Fibroblast of skin of left quadriceps (primary cell): ENCODE measurements at places on chromosomes 6 and 20.

- no peak for DNase-seq
Measured at GRCh38 chr20:14418376-14418775, 81.0 kb upstream of the FLRT3 start.

GRCh38 chr6:43284991-43285781 is 12.9 kb upstream of the SLC22A7 start:
- DNase-seq: no peak

DNA sequence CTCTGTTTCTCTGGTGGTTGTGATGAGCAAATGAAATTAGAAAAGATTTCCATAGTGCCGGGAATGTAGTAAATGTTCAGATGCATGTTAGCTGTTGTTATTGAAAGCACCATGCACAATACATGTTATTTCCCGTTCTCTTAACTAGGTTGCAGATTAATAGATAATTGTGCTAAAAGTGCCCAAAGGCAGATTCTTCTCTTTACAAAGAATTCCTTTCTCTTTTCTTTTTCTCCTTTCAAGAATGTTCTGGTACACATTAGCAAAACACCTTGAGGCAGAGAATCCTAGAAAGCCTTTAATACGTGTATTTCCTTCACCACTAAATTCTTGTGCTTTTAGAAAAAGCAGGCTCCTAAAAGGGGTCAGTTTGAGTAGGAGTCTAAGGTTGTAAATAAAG is 121.1 kb upstream of the ASF1A start:
- no peak for DNase-seq

DNA sequence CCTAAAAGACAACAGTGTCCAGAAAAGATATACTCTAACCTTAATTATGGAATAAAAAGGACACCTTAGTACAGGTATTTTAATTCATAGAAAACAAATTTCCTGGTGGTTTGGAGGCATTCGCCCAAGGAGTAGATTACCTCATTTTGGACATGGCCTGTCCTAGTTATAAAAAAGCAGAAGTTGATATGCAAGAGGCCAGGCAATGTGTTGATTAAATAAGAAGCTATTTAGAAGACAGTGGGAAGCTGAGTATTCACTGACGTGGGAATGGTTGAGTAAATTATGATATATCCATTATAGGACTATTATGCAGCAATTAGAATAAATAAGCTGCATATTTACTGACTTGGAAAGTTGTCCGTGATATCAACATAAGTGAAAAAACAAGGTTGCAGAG is 314.9 kb downstream of the ALDH8A1 start:
- DNase-seq: no peak

DNA sequence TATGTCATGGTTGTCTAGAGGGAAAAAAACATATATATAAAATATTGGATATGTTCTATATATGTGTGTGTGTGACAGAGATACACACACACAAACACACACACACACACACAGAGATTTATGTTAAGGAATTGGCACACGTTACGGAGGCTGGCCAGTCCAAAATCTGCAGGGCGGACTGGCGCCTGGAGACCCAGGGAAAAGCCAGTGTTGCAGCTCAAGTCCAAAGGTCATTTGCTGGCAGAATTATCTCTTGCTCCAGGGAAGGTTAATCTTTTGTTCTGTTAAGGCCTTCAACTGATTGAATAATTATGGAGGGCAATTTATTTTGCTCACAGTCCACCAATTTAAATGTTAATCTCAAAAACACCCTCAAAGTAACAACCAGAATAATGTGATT is 37.5 kb upstream of the PDE7B start:
- DNase-seq: no peak

DNA sequence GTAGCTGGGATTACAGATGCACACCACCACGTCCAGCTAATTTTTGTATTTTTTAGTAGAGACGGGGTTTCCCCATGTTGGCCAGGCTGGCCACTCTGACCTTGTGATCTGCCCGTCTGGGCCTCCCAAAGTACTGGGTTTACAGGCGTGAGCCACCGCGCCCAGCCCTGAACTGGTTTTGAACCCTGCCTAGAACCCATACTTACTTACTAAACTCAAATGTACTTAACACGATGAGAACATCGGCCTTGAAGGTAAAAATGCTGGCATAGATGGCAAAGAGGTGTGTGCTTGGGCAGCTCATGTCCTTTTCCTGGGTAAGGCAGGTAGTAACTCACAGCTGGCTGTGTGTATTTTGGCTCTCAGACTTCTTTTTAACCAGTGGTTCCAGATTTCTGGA is 3.2 kb upstream of the ARMC12 start:
- no peak for DNase-seq

DNA sequence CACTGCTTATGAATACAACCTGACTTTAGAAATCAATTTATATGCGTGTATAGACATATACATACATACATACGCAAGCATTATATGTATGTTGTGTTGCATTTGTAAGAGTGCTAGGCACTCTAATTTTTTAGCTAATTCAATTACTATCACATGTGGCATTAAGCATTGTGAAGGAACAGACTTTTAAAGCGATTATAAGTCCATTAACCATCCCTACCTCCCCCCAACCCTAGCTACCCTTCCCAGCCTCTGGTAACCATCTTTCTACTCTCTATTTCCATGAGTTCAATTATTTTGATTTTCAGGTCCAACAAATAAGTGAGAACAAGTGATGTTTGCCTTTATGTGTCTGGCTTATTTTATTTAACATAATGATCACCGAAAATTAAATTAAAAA is 453.8 kb downstream of the DOK5 start:
- DNase-seq: no peak

GRCh38 chr20:14622796-14623195 is 285.4 kb upstream of the FLRT3 start:
- DNase-seq: no peak

GRCh38 chr6:86619428-86619827 is 317.9 kb upstream of the HTR1E start:
- DNase-seq: no peak

DNA sequence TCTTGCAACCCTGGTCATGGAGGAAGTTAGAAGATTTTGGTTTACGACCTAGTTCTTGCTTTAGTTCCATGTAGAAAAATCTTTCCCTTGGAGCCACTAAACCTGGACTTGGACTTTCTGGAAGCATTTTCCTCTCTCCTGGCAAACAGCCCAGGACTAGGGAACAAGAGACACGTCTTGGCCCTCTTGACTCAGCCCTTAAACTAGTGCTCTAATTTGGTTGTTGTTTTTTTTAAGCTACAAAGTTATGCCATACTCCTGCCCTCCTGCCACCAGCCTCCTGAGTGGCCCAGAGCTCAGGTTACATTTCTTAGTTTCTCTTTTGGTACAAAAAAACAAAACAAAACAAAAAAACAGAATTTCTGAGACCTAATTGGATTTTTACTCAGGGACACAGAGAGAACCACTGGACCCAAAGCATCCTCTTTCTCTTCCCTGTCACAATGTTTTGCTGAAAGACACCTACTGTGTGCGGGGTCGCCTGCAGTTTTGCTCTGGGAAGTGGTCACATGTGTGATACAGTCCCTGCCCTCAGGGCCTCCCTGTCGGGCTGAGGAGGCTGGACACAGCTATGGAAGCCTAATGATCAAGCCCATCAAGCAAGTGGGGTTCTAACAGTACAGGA is 32.3 kb upstream of the SCUBE3 start:
- peak; percentile 46 for DNase-seq

GRCh38 chr20:49179368-49180277 is 8.5 kb downstream of the STAU1 start:
- DNase-seq: no peak

GRCh38 chr6:26366504-26366903 is 1.5 kb downstream of the BTN3A2 start:
- DNase-seq: no peak

GRCh38 chr6:150539568-150539967 is 60.1 kb upstream of the PLEKHG1 start:
- DNase-seq: no peak

DNA sequence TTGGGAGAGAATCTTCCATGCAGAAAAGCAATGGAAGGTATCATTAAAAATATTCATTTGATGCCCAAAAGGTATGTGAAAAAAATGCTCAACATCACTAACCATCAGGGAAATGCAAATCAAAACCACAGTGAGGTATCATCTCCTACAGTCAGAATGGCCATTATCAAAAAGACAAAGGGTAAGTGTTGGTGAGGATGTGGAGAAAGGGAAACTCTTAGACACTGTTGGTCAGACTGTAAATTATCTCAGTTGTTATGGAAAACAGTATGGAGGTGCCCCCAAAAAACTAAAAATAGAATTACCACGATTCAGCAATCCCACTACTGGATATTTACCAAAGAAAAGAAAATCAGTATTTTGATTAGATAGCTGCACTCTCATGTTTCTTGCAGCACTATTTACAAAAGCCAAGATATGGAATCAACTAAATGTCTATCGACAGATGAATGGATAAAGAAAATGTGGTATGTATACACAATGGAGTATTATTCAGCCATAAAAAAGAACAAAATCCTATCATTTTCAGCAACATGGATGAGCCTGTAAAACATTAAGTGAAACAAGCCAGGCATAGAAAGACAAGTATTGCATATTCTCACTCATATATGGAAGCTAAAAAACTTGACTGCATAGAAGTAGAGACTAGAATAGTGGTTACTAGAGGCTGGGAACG is 84.0 kb downstream of the DTNBP1 start:
- no peak for DNase-seq

DNA sequence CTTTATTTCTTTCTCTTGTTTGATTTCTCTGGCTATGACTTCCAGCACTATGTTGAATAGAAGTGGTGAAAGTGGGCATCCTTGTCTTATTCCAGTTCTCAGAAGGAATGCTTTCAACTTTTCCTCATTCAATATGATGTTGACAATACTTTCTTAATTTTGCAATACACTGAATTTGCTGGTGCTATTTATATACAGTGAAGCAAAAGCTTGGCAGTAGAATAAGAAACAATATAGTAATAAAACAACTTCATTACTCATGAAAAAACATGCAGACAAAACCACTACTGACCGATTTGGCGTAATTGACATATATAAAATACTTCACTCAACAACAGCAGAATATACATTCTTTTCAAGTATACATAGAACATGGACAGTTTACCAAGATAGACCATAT is 96.4 kb downstream of the CFAP61 start:
- DNase-seq: no peak

- no peak for DNase-seq
Measured at GRCh38 chr20:61841966-61842365, 223.7 kb downstream of the TAF4 start.

- no peak for DNase-seq
Measured at GRCh38 chr6:55448451-55448850, 121.2 kb downstream of the GFRAL start.

DNA sequence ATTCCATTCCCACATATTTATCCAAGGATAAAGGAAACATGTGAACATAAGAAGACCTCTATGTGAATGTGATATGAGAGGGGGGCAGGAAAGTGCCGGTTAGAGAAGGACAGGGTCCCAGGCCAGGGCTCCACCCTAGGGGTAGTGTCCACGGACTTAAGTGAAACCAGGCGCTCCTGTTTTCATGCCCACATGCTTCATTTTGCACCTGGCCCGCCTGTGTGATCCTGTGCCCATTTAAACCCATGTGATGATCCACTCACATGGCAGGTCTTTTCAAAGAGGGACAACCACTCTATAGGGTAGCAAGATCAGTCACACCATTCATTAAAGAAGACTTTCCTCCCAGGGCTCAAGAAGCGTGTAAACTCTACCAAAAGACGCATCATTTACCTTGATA is 865.3 kb upstream of the GJE1 start:
- no peak for DNase-seq

- DNase-seq: no peak
Measured at GRCh38 chr6:41780551-41781365, at the start of gene PRICKLE4. Gene PRICKLE4 (plus strand): TSS chr6:41780782. CDS start chr6:41783474, 2,692 bp downstream.

DNA sequence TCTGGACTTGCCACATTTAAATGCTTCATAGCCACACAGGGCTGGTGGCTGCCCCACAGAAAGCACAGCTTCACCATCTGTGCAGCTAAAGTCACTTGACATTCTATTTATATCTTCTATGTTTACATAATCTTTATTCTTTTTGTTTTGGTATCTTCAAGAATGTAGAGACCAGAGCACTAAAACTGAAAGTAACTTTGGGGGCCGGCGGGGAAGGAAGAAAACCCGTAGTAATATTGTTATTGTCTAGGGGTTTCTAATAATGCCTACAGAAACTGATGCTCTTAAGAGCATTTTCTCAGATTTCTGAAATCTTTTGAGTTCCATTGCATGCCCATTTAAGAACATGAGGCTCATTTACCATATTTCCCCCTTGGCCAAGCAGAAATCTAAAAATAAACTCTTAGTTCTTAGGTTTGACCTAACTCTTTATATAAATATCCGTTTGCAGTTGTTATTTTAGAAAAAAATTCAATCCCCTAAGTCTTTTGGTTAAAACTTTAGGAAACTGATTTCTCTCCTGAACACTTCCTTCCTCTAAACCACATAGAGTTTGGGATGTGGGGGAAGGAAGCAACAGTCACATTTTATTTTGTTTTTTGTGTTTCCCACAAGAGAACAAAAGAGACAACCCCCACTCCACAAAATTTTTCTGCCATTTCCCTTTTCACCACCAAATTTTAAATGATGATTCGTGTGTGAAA is 207.6 kb downstream of the OGFRL1 start:
- DNase-seq: no peak

- DNase-seq: no peak
Measured at GRCh38 chr20:3654326-3655130, 8.7 kb downstream of the GFRA4 start.

- DNase-seq: no peak
Measured at GRCh38 chr6:64409948-64410347, 774.3 kb downstream of the PHF3 start.

GRCh38 chr6:160015778-160016684 is 47.1 kb downstream of the IGF2R start:
- DNase-seq: no peak

- DNase-seq: no peak
Measured at GRCh38 chr6:53744321-53744720, 50.5 kb upstream of the LRRC1 start.

- no peak for DNase-seq
Measured at GRCh38 chr20:63738687-63739129, 868 bp upstream of the SLC2A4RG start.

DNA sequence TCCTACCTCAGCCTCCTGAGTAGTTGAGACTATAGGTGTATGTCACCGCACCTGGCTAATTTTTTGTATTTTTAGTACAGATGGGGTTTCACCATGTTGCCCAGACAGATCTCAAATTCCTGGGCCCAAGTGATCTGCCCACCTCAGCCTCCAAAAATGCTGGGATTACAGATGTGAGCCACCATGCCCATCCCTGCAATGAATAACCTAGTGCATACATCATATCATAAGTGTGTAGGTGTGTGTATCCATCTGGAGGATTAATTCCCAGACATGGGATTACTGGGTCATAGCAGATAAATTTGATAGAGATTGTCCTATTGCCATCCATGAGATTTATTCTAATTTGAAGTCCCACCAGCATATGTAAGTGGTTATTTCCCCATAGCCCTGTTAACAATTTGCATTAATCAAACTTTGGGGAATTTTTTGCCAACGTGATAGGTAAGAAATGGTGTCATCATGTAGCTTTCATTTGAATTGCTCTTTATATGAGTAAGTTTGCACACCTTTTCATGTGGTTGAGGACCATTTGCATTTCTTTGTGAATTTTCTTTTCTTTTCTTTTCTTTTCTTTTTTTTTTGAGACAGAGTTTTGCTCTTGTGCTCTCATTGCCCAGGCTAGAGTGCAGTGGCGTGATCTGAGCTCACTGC is 29.9 kb upstream of the BACH2 start:
- no peak for DNase-seq

GRCh38 chr20:3919352-3919751 is 30.2 kb downstream of the PANK2 start:
- no peak for DNase-seq
